Stimulated activated CD8-positive, alpha-beta memory T cell treated with anti-CD3 and anti-CD28 coated beads, Interleukin-7, amount 100 ng/mL, for 1 hour (primary cell): ENCODE measurements at places on chromosomes 1 and 21.

DNA sequence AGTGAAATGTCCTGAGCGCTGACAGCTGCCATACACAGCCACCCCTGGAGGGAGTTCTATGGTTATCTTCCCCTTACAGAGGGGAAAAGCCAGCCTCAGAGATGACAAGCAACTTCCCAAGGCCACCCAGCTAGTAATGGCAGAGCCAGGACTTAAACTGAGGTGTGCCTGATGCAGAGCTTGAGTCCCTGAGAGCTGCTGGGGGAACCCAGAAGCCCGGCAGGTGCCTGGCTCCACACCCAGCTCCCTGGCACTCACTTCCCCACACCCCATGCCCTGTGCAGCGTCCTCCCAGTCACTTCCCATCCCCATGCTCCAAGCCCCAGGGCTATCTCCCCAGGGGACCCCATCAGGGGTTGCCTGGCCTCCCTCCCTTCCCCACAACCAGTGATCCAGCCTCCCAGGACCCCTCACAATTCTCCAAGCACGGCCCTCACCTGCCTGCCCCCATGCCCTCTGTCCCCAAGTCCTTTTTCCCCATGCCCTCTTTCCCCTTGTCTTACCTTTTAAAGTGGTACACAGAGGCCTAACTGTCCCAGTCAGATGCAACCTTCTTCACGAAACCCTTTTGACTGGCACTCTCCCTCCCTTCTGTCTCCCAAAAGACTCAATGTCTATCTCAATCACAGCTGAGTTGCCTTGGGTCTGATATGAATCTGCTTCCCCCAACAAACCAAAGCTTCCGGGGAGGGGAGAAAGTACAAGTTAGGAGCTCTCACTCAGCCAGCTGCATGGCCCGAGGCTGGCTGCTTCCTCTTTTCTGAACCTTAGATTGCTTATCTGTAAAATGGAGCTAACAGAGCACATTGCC, 39.8 kb upstream of the LRP8 start:
- no peak for DNase-seq

GRCh38 chr1:174519844-174520243, 72.1 kb downstream of the GPR52 start:
- DNase-seq = no peak

GRCh38 chr1:38776466-38777065, 83.0 kb downstream of the RRAGC start:
- no peak for DNase-seq

- DNase-seq = no peak
Observed at GRCh38 chr1:4626560-4627319, 27.7 kb upstream of the AJAP1 start.

DNA sequence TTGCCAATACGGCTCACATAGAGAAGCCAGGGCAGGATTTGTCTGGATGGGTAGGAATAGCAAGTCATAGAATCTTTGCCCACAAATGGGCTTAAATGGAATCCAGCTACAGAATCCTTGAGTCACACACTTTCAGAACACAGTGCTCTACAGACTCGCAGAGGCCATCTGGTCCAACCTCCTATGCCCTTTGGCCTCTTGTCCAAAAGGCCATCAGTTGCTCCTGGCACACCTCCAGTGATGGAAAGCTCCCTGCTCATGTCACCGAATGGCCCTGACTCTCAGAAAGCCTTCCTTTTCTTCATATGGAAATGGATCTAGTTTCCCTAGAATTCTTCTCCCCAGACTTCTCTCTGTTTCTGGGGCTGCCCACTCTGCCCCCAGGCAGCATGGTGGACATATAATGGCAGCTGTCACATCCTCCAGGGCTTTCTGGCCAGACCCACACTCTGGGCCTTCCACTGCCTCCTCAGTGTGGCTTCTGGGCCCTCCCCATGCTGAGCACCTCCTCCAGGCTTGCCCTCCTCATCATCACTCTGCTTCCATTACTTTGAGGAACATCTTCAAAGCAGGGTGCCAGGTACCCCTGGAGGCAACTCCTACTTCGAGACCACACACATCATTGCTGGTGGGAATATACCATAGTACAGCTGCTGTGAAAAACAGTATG, 33.6 kb upstream of the TRABD2B start:
- DNase-seq = no peak

DNA sequence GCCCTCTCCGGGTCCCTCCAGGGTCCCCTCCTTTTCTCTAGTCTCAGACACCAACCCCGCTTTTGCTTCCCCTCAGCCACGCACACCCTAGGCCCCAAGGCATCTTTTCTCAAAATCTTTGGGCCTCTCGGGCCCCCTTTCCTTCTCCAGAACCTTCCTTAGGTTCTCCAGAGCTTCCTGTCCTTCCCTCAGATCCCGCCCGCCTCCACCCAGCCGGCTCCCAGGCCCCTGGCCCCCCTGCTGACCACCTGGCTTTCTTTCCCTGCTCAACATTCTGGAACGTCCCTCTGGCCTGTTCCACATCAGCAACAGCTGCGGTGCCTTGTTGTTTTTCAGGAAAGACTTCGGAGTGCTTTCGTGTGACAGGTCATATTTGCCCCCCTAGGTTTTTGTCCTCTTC, 1.2 kb downstream of the ZDHHC18 start:
- no peak for DNase-seq

- DNase-seq = no peak
Observed at GRCh38 chr1:198495631-198496030, 44.8 kb downstream of the ATP6V1G3 start.

DNA sequence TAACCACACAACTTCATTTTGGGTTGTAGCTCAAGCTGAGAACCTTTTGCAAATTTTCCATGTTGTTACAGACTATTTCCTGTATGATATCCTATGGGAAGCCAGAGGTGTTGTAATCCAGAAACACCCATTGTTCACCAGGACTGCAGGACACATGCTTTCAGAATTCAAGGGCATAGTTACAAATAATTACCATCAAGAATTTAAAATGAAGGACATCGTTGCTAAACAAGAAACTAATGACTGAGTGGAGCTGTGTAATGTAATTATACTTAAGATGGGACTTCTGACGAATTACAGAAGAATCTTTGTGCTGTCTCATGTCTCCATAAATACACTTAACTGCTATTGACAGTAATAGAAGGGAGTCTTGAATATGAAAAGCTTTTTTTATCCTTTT, 47.6 kb upstream of the HOOK1 start:
- DNase-seq = no peak

- no peak for DNase-seq
Observed at GRCh38 chr1:215416497-215416896, 150.6 kb upstream of the KCTD3 start.

- no peak for DNase-seq
Observed at GRCh38 chr1:172499636-172500141, 33.3 kb upstream of the SUCO start.

DNA sequence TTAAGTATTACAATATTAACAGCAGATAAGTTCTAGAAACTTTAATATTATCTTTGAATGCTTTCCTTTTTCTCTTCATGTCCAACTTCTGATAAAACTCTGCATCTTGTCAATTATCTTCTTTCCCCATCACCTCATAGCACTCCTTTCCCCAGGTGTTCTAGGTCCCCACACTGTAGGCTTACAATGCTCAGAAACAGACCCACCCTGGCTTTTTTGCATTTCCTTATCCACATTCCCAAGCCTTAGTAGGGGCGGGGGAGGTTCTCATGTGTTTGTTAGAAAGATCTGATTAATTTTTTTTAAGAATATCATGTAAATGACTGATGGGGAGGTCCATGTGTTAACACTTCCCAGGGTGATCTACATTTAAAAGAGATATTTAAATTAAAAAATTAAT, 63.9 kb downstream of the PLPPR4 start:
- DNase-seq = no peak

DNA sequence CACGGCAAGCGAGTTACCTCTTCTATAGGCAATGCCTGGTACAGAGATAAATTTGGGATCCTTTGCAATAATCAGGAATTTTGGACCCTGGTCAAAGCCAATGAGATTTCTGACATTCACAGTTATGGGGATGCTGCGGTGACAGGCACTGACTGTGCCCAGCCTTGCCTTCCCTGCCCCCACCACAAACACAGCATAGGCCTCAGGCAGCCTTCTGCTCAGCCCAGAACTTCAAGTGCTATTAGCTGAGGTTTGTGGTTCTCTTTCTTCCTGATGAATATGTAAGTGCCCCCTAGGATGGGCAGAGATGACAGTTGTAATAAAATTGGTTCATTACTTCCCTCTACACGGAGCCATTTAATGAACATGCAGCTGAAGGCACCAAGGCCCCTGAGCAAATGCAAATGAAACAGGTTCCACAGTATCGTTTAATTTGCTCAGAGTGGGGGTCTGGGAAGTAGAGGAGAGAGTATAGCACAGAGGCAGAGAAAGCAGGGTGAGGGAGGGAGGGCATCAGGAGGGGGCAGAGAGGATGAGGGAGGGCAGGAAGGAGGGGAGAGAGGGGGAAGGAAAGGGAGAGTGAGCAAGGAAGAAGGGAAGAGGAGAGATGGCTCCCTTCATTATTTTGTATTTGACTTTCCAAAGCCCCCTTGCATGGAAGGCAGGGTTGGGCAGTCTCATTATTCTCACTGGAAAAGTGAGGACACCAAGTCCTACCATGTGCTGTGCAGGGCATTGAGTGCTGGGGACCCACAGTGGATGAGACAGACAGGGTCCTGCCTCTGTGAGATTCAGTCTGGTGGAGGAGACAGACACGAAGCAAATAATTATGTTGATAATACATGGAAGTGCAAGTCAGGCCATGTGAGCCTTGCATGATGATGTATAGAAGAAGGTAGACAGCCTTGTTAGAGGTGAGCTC, 513.0 kb downstream of the PTPRU start:
- no peak for DNase-seq
